ENCODE measurements at places on chromosomes 1 and 21.

GRCh38 chr1:3415260-3416090, 39.0 kb upstream of the ARHGEF16 start:
- no peak for DNase-seq

DNA sequence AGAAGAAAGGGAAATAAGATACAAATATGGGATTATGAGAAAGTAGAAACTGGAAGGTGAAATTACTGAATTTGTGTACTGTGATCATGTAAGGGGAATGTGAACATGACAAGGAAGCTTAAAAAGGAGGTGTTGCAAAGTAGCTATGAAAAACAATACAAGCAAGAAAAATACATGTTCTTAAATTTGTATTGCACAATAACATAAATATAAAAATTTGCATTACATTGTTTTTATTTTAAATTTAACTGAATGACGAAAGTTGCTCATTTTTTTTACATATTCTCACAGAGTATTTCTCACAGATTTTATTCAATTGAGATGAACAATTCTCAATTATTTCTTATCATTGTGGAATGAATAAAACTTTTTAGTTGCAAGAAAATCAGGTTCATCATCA, 874.8 kb downstream of the AMY1C start:
- no peak for DNase-seq

DNA sequence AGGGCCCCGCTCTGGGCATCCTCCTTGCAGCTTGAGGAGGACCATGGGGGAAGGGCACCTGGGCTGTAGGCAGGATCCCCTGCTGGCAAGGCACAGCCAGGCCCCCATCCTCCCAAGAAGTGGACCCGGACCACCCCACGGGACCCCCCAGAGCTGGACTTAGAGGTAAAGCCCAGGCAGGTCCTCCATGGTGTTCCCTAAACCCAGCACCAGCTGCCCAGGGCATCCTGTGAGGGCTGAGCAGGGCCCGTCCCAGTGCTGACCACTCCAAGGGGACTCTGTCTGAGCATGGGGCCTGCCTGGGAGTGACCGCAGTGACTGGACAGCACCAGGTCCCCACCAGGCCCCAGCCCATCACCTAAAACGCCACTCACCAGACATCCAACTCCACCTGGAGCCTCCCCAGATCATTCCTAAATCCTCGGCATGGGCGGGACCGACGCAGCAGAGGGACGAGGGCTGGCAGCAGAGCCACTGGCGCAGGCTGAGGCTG, 21.3 kb downstream of the COL6A2 start:
- no peak for DNase-seq

DNA sequence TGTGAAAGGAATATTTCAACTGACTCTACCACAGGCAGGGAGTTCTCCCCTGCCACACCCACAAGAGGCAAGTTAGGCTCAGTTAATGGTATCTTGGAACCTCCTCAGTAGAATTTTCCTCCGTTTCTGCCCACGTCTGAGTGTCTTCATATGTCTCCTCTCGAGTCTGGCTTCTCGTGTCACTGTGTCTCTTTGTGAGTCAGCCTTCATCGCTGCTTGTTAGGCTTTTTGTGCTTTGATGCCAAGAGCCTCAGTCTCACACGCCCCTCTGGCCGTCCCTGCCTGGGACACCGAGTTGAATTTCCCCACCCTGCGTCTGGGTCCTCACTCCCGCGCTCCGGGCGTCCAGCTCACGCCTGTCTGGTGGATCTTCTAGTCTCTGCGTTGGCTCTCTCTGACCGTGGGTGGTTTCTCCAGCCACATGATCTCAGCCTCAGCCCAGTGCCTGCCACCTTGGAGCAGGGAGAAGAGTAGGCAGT, 125.7 kb upstream of the GADD45A start:
- DNase-seq: no peak

DNA sequence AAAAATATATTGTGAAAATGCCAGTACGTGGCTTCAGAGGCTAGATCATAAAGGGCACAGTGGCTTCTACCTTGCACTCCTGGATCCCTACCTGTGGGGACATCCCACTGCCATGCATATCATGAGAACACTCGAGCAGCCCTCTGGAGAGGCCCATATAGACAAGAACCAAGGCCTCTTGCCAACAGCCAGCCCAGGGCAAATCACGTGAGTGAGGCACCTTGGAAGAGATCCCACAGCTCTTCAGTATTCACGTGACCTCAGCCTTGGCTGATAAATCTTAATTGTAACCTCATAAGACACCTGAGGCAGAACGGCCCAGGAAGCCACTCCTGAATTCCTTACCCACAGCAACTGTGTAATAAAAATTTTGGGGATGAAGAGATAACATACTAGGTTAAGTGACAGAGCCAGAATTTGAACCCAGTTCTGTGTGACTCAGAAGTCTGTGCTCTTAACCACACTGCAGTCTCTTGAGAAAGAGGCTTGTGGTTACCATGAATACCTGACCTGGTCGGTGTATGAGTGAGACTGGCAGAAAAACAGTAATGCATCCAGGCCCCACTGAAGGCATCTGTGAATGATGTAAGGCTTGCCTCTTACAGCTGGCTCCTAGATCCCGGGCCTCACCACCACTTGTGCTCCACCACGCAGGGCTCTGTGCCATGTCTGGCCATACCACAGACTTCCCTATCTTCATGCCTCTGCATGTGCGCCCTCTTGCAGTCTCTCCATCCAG, 6.9 kb upstream of the A3GALT2 start:
- peak; percentile 62 for DNase-seq

- DNase-seq: no peak
These were observed 22.5 kb upstream of the IKBKE start for GRCh38 chr1:206447792-206448191.

DNA sequence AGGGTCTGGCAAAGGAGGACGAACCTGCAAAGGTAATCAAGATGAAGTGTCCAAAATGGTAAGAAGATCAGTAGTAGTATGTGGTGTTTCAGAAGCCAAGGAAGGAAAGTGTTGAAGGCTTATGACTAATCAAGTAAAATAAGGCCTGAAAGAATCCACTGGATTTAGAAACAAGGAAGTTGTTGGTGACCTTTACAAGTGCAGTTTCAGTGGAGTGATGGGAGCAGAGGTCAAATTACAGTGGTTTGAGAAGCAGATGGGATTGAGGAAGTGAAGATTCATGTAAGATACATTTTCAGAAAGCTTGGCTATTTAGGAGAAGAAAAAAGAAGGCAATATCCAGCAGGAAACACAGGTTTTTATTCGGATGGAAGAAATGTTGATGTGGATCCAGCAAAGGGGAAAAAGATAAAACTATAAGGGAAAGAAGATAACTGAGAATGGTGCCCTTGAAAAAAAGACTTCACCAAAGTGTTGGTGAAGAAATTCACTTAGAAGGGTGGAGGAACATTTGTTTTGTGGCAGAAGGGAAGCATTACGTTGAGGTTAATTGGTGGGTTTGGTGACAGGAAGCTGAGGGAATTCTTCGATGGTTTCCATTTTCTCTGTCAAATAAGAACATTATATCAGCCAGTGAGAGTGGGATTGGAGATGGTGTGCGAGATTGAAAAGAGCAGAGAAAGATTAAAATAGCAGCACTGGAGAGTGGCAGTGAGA, 2.1 kb downstream of the ARMH1 start:
- no peak for DNase-seq

DNA sequence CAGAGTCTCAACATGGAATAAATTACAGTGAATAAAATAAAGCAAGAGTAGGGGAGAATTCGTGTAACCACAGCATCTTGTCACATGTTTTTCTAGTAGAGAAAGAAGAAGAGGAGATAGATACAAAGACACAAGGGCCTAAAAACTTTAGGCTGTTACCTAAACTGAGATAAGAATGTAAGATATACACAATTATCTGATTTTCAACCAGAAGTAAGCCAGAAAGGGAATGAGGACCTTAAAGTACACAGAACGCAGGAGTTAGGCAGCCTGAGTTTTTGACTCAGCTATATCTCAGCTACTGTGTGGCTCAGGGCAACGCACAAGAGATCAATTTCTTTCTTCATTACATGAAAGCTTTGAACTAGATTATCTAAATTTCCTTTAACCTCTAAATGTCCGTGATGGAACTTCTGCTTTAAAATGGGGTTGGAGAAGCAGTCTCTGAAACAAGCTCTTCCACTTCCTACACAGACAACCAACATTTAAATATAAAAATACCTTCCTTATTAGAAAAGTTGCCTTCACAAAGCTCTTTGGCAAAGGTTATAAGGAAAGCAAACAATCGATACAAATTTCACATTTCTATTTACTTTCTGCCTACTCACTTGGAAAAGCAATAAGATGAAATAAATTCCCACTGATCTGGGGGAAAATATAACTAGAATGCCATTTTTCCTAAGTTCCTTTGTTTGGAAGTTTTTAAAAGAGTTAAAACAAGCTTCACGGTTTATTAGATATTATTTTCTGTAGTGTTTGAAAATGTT, 5.2 kb upstream of the RGS13 start:
- no peak for DNase-seq

DNA sequence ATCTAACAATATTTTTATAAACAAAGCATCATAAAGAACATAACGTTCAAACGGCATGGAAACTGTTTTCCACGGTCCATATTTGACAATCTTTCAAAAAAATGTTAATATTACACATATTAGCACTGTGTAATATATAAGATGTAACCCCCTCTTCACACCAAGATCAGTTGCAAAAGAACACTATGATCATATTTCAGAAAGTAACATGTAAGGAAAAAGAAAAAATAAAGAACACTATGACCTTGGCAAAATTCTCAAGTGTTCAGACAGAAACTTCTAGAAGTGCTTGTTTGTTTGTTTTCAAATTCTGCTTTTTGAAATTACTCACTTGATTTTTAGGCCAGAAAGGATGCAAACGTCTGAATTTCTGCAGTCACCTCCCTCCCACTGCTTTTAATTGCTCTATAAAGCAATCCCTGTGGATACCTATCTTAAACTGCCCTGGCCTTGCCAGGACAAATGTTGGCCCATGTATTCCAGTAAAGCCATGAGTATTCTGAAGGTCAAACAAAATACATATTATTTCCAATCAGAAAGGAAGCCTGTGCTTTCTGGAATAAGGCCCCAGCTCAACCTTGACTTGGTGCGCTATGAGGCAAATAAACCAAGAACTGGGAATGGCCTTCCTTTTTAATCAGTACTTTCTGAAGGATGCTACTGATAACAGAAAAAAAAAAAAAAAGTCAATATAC, 68.6 kb downstream of the TGFBR3 start:
- no peak for DNase-seq

- no peak for DNase-seq
These were observed 5.8 kb downstream of the ZMYND12 start for GRCh38 chr1:42450061-42450460.

GRCh38 chr21:45200581-45201296, 87.0 kb downstream of the POFUT2 start:
- DNase-seq: no peak

DNA sequence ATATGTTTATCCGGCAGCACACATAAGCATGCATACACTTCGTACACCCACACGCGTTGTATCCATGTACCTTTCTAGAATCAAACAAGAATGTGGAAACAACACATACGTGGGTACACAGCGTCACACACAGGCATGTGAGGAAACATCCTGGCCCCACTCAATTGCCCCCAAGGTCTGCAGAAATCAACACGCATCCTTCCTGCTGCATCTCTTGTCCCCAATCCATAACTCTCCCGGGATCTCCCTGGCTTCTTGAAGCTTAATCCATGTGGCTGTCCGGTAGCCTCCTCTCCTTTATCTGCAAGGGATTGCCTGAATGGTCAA, 5.5 kb upstream of the TBX15 start:
- no peak for DNase-seq

GRCh38 chr1:172781513-172782140, 122.7 kb downstream of the FASLG start:
- DNase-seq: no peak

GRCh38 chr1:218815076-218815475, 358.6 kb upstream of the LYPLAL1 start:
- DNase-seq: no peak

DNA sequence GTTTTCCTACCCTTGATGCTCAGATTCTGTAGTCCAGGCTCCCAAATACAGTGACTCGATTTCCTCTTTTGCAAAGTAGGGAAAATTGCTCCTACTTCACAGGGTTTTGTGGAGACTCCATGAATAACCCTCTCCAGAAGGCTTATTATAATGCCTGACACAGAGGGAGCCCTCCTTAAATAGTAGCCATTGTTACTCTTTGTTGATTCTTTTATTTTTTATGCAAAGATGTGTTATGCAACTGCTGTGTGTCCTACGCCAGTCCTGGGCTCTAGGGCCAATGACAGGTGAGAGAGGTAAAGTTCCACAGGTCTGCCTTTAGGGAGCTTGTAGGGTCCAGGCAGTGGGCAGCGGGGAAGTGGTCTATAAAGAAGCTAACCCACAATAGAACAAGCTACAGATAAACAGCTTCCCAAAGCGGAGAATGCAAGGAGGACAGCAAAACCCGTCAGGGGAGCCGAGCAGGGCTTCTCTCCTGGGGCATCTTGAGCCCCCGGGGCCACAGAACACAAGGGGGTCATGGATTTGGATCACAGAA, 1.5 kb downstream of the AADACL3 start:
- no peak for DNase-seq

DNA sequence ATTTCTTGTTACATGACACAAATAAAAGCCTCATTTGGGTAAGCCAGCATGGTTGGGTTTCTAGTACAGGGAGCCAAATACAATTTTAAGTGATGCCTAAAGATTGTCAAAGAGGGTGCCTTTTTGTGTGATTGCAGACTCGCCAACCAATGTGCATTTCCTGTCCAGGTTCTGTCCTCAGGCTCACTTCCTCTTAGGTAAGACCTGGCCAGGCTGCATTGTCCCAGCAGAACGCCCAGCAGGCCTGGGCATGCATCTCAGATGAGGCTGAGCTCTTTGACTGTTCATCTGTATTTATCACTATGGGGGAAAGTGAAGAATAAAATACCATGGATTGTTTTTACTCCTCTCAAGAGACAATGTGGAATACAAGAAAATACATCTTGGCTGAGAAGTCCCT, 49.7 kb downstream of the KCNC4 start:
- DNase-seq: no peak

GRCh38 chr1:150875197-150876118, 941 bp downstream of the ARNT start:
- DNase-seq: no peak

Measured in retinal pigment epithelial cell (primary cell).